ENCODE measurements at places on chromosomes 5 and 9.

DNA sequence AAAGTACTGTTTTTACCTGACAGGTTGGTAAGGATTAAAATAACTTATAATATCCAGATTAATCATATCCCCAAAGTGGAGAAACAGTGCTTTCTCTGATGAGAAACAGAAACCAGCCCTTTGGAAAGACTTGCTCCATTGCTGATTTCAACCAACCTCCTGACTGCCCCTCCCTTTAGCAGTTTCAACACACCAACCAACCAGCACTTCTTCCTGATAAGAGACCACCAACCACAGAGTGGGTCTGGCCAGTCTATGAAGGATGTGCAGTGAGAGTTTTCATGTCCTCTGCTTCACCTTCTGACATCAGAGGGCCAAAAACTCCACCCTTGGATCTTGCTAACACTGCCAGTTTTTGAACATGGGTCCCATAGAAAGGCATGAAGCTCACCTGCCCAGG lies 28.1 kb downstream of the RIGI start:
- DNase-seq = no peak

DNA sequence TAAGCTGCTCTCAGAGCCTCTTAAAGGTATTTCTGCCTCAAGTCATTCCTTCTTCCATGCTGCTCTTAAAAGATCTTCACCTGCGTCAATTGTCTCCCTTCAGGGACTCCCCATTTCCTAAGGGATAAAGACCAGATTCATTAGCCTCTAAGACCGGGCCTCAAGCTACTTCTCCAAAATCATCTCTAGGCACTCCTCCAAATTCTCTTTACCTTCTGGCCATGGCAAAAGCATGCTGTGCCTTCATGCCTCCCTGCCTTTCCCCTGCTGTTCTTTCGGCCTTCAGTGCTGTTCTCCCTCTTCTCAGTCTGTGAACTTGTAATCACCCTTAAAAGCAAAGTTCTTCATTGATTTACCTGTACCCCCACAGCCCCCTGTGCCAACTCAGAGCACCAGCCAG lies 4.4 kb downstream of the TMOD1 start:
- DNase-seq = no peak

DNA sequence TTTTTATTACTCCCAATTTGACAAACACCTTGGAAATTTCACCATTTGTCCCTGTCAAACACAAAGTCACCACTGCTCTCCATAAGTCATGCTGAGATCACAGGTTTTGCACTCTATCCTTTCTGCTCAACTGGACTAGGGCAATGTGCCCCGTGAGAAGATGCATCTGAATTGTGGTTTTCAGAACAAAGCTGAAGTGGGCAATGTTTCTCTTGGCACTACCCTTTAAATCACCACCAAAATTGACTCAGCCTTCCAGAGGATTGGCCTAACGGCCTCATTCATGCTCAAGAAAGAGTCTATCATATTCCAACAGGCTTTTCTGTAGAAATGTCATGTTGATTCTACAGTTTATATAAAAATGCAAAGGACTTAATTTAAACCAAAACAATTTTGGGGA lies 81.0 kb upstream of the TRIO start:
- no peak for DNase-seq

GRCh38 chr9:34651876-34652601 lies at the start of gene IL11RA:
TSS of gene IL11RA (plus strand) at chr9:34652185. CDS start at chr9:34655218, 3,033 bp downstream.
- DNase-seq = no peak

- DNase-seq = no peak
These were observed 22.5 kb downstream of the GLT6D1 start for GRCh38 chr9:135616619-135617537.

DNA sequence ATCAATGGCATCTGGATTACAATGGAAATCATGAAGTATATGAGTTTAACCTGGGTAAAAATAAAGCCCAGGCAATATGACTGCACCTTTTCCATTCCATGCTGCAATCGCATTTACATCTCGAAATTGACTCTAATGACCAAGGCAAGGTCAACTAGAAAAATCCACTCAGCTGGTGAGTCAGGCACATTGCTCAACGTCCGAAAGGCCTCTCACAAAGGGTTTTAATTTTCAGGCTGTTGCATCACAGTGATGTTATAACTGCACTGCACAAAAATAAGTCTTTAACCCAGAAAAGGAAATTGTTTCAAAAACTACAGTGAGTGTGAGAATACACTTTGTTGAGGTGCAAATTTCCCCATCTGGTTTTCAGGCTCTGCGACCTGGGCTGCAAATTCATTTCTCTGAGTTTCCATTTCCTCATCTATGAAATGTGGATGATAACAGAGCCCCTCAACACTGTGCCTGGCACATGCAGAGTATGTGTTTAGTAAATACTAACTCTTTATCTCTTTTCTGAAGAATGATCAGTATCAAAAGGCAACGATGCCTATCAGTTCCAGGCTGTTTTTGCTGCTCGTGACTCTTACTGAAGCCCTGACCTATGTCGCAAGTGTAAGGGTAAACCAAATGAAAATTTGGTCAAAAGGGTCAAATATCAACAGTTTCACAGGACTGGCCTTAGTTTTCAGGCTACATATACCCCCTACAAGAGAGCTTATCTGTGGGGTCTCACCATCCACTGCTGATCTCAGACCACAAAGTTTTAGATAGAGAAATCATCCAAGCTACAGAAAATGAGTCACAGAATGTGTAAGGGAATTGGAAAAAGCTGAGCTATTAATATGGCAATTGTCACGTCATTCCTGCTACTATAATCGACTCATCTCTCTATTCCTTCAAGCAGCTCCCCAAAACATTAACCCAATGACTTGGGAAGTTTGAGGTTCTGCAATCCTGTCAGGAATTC lies 4.1 kb downstream of the NFIL3 start:
- DNase-seq = no peak

GRCh38 chr5:154166901-154167791 lies 23.4 kb upstream of the GALNT10 start:
- DNase-seq = no peak

DNA sequence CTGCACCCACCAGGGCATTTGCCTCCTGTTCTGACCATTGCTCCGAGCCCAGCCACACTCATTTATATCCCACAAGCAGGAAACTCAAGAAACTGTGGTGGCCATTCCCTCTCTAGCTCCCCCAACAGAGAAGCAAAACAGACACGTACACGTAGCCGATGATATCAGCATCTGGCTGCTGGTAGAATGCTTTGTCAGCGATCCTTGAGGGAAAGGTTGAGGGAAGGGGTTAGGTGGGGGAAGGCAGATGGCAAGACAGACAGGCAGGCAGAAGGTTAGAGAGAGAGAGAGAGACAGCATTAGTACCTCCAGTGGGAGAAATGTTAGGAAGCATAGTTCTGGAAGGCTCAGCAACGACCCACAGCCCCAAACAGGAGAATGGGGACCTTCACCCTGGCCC lies 7.8 kb downstream of the HIGD2A start:
- DNase-seq = no peak

- DNase-seq = no peak
These were observed 49.4 kb downstream of the SMC2 start for GRCh38 chr9:104143550-104143910.

- no peak for DNase-seq
These were observed at the start of gene PTGS1 for GRCh38 chr9:122370869-122371755. TSS of gene PTGS1 (plus strand) at chr9:122371024. CDS start at chr9:122371085, 61 bp downstream.

- no peak for DNase-seq
These were observed 319.2 kb upstream of the MPDZ start for GRCh38 chr9:13598738-13599137.

DNA sequence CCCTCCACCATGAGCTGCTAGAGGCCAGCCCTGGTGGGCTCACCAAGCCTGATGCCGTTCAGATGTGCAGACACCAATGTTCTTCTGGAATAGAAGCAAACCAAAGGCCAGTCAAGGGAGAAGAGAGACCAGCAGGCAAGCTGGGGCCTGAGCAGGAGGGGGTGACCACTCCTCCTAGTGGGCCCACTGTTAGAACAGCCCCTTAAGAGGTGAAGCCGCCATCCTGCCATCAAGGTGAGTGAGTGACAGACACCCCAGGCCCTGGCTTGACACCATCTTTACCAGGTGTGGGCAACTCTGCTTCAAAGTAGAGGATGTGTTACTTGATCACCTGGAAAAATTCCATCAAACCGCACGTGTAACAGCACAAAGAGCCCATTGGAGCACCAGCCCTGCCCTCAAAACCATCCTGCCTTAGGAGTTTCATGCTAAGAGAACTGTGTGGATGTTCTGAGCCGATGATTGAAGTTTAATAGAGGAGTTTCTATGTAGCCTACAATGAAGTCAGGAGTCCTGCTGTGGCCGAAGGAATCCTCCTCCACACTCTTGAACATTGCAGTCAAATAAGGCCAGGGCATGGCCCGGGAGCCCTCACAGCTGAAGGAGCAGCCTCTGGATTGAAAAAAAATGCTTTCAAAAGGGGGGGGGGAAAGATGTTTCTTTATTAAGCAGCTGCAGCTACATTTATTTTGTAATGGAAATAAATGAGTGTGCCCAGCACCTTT lies 20.8 kb downstream of the AMBP start:
- DNase-seq = no peak

GRCh38 chr9:7305677-7306076 lies 493.9 kb downstream of the DMAC1 start:
- DNase-seq = no peak

DNA sequence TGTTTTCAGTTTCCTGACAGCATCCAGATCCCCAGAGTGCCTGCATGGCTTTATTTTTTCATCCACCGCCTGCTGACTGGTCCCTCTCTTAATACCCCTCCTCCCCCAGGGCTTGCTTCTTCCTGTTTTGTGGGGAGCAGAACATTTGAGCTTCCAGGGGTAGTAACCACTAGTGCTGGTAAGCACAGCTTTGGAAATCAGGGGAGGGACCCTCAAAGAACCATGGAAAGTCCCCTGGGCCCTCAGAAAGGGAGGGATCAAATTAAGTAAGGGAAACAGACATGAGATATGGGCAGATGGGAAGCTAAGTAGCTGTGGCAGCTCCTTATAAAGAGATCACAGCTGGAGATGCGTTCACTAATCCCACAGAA lies 26.8 kb downstream of the GRIA1 start:
- no peak for DNase-seq

GRCh38 chr5:133790898-133791297 lies 177.5 kb downstream of the C5orf15 start:
- DNase-seq = no peak

- no peak for DNase-seq
These were observed at the start of gene CDKN2B-AS1 for GRCh38 chr9:21994556-21995005. TSS of gene CDKN2B-AS1 (plus strand) at chr9:21994791.

DNA sequence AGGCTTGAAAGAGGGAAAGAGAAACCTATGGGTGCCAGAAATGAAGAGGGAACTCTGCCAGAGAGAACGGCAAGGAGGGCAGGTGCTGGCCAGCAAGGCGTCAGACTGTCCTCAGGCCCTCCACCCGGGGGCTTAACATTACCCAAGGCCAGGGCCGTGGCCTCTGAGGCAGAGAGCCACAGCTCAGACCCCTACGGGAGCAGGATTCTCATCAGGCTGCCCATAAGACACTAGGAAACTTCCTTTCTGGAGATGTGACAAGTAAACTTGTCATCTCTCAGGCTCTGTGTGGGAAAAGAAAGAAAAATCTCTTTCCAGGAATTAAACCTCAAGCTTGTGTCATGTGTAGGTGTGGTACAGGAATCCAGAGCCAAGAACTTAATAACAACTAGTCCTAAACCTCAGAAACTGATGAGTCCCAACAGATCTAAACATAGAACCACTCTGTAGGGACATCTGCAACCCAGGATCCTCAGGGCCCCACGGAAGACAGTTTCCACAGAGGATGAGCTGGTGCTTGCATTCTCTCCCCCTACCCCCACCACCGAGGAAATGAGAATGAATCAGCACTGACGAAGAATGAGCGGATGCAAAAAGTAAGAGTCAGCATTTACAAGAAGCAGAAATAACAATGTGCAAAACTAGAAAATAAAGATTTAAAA lies 74.3 kb downstream of the DCP2 start:
- no peak for DNase-seq

- DNase-seq = no peak
These were observed 98.7 kb downstream of the NMUR2 start for GRCh38 chr5:152306386-152306785.

DNA sequence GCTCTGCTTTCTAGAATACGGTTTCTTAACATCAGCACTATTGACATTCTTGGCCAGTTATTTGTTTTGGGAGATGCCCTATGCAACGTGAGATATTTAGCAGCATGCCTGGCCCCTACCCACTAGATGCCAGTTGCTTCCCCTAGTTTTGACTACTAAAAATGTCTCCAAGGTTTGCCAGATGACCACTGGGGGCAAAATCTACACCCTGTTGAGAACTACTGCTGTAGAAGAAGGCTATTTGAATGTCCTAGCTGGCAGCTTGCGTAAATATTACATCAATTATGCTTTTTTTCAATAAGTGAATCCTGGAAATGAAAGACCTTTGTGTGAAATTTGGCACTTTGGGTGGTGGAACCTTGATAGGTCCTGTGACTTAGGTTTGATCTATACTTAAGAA lies 5.0 kb downstream of the NCBP1 start:
- DNase-seq = no peak

DNA sequence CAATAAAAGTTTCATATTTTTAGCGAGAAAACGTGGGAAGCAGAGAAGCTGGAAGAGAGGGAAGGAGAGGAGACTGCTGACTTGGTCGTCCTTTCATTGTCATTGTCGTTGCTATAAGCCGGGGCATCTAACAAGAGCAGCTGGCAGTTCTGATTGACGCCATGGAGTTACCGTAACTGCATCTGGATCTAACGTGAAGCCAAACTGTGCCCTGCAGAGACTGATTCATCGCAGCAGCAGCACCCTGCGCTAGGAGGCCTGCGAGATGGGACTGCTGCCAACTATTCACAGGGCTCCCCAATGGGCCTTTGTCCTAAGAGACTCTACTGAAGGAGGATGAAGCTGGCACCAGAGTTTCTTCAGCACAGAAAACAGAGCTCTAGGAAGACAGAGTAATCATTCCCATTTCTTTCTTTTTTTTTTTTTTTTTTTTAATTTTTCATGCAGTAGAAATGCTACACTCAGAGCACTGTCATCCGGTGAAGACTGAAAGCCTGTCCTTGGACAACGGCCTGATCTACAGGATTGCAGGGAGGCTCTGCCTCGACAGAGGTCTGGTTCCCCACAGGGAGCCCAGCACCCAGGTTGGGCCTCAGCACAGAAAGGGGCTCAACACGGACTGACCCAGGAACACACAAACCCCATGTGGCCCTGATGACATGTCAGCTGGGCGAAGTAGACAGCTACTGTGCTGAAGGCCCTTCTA lies 47.8 kb downstream of the RETREG1 start:
- DNase-seq = no peak

DNA sequence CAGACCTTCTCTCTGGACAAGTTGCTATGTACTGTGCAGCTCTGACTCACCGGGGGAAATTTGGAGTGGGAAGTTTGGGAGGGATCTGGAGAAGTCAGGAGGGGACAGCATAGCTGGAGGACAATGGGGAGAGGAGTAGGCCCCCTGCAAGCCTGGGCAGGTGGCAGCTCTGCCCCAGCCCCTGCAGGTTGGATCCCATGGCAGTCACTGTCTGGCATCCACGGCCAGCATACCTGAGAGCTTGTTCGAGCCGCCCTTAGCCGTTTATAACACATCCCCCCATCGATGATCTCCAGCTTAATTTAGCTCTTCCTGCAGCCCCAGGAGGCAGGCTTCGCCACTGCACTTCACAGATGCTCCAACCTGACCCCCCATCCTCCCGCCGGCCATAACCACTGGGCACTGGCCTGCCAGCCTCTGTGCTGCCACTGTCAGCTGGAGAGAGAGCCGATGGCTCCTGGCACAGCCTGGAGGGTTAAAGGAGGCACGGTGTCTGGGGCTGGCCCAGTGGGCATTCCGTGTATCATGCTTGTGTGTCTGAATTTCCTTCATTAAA lies 57.7 kb upstream of the RNU6ATAC start:
- DNase-seq = no peak

All from stimulated activated CD8-positive, alpha-beta memory T cell treated with anti-CD3 and anti-CD28 coated beads, Interleukin-2, amount 100 ng/mL, for 1 hour (primary cell).